ENCODE measurements at places on chromosomes 16 and 17. TPM values are rescaled to one million over a fixed set of nuclear protein-coding genes. Genes with fewer than 3 reads are reported as not detected.

SCN4A gene
- total RNA-seq, result 5.8 TPM

GRCh38 chr16:86899757-86900156 is 321.4 kb downstream of the FOXL1 start:
- DNase-seq, result no peak

TVP23A gene
- total RNA-seq, result 3.0 TPM

GRCh38 chr16:70157105-70157476 is 16.5 kb upstream of the CLEC18C start:
- DNase-seq, result no peak

KRT36 gene
- total RNA-seq, result not detected
